ENCODE measurements at places on chromosomes 6 and 20.

DNA sequence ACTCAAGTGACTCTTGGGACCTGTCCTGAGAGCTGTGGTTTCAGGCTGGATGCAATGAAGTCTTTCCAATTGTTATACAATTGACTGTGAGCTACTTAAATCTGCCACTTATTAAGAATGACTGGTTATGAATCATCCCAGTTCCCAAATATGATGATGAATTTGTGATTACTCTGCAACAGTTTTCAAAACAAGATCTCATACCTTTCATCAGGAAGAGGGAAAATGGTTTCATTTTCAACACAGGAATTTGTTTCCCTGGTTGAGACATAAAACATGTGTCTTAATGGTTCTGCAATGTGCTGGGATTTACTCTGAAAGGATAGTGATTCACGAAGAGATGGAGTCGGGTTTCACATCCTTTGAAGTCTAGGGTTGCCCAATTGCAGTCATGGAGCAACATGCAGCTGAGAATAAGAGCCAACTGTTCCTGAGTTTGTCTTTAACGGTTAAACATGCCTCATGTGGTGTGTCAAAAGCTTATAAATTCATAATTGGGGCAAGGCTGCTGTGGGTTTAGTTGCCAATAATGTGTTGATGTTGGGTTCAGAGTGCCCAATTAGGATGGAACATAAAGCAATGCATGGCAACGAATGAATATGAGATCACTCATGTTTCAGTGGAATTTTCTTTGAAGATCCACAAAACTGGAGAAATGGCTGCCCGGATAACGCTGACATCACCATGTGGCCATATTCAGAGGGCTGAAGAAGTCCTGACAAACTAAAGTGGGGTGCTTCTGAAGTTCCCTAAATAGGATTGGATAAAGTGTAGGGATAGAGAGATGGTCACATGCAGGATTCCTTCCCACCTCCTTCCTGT lies 41.0 kb downstream of the CYP24A1 start:
- DNase-seq, result no peak

DNA sequence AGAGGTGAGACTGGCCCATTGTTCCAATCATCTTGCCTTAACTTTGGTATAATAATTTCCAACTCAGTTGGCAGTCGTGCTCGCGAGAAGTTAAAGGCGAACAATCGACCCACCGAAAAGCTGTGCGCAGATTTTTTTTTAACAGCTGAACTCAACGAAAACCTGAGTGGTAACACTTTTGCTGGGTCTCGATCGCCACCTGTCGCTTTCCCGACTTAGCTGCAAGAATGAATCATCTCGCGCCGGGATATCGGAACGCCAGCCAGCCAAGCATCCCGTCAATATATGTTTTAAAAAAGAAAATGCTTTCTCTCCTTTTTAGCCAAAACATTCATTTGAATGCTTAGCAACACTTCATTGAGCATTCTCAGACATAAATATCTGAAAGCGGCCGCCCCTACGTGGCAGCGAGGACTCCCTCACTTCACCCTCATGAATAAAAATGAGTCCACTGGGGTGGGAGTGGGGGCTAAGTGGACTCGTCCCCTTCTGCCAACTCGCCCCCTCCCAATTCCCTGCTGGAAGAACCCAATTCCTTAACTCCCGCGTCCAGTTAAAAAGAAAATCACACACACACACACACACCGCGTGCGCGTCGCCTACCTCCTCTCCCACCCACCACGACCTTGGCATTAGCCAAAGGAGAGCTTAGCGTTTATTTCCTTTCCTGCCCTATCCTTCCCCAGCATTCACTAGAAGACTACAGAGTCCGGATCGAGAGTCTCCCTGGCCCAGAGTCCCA lies 1.5 kb downstream of the COL12A1 start:
- no peak for DNase-seq

DNA sequence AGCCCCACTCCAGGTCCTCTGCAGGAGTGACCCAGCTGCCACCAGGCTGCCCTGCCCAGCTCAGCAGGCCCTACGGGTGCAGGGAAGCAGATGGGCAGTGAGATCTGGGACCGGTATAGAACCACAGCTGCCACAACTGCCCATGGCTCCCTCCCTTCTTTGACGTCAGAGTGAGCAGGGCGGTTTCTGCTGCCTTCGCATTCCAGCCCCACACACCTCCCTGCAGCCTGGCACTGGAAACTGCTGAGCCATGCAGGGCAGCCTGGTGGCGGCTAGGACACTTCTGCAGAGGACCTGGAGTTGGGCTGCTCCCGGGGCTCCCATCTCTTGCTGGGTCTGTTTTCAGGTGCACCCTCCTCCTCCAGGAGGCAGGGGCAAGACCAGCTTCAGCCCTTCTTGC lies 101.6 kb upstream of the CD93 start:
- DNase-seq, result no peak

DNA sequence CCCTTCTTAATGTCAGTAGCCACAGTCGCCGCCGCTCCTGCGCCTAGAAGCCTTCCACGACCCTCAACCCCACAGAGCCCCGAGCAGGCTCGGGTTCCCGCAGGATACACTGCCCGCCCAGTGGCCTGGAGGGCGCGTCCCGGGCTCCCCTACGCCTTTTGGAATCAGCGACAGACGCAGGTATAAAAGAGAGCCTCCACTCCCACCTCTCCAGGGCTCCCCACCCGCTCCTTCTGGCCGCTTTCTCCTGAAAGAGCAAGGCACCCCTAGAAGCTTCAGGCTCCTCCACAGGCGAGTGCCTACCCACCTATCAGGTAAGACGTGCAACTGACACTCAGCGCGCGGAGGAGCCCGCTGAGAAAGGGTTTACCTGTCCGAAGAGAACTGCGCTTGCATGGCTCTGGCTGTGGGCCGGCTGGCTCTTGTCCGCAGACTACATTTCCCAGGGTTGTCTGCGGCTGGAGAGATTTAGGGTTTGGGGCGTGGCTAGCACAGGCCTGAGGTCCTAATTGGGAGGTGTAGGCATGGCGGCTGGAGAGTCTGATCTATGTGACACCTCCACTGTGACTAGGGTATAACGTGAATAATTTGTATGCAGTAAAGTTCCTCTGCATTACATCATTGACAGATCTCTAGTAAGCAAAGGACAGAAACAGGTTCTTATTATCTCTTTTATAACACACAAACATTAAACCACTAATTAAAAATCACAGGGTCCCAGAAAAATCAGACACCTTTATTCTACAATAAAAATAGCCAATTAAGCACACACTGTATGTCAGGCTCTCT lies 13.5 kb upstream of the ZNF391 start:
- peak; percentile 50 for DNase-seq

GRCh38 chr20:39909447-39909846 lies 779.6 kb downstream of the MAFB start:
- DNase-seq, result no peak

DNA sequence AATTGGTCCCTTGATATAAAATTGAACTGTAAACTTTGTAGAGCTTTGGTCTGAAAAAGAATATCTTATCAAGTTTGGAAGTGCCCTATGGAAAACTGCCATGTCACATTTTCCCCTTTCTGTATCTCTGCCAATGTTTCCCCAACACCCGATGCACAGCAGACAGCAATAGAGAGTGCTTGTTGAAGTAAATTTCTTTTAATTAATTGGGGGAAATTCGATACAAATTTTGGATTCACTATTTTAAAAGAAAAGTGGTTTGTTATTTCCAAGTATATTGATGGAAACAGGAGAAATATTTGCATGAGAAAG lies 208.1 kb downstream of the OGFRL1 start:
- DNase-seq, result no peak

DNA sequence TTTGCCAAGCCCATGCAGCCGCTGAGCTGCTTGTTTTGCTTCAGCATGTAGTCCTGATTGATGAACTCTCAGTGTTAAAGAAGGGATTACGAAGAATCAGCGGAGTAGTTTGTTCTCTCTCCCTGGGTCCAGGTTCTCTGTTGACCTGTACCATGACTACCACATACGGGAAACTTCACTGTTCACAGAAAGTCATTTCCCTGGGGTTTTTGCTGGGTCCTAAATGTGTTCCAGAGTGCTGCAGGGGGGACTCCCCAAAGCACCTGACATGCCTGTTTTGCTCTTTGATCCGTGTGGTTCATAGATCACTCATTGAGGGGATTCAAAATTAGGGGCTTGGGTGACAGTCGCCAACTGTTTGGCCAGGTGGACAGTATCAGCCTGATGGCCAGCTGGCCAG lies 5.5 kb downstream of the LSM14B start:
- no peak for DNase-seq

DNA sequence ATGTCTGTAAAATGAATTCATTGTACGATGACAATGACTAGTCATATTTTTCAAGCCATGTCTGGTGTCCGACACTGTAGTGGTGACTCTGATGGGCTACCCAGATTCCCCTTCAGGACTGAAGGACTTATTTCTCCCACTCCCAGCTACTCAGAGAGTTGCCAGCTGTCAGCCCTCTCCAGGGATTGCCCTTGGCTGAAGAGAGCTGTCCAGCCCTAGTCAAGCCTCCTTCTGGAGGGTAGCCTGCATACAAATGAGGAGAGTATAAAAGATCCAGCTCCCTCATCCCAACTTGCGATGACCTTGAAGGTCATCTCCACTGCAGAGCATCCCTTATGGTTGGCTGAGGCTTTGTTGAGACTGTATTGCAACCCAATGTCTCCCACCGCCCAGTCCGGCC lies 29.9 kb downstream of the JPH2 start:
- DNase-seq, result no peak

DNA sequence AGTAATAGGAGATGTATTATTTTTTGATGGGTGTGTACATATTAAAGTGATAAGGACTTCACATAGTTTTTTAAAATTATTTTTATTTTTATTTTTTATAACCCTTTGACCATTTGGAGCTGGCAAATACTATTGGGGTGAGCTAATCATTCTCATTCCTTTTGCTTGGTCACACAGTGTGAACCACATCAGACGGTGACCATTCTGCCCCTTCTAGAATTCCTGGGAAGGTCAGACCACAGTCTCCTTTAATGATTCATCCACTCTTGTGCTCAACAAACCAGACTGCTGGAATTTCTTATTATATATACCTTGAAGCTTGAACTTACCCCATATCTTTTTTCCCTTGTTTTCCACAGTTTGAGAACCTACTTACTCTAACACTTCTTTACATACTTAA lies 23.9 kb upstream of the PRL start:
- DNase-seq, result no peak
